ENCODE measurements at places on chromosomes 4 and X. TPM values are rescaled to one million over a fixed set of nuclear protein-coding genes. Genes with fewer than 3 reads are reported as not detected.

The USP17L25 gene
- not detected for total RNA-seq

The F8A2 gene
- not detected for total RNA-seq

The TMPRSS11A gene
- not detected for total RNA-seq

The CXCR3 gene
- total RNA-seq: not detected

The FREM3 gene
- total RNA-seq: under 0.01 TPM

The KLHL13 gene
- 39.1 TPM for total RNA-seq

The VCX3B gene
- not detected for total RNA-seq

The TCEANC gene
- total RNA-seq: 3.6 TPM

The COX7B2 gene
- not detected for total RNA-seq

The BEND2 gene
- total RNA-seq: not detected

The S100P gene
- 0.18 TPM for total RNA-seq

The ZAR1 gene
- total RNA-seq: not detected

The FGFBP2 gene
- not detected for total RNA-seq

The DLG3 gene
- 16.7 TPM for total RNA-seq

The UBL4A gene
- total RNA-seq: 39.9 TPM
